ENCODE measurements at places on chromosomes 3 and 15.
A peak's percentile ranks its signal among the peaks of the same experiment; 100 is the strongest.

DNA sequence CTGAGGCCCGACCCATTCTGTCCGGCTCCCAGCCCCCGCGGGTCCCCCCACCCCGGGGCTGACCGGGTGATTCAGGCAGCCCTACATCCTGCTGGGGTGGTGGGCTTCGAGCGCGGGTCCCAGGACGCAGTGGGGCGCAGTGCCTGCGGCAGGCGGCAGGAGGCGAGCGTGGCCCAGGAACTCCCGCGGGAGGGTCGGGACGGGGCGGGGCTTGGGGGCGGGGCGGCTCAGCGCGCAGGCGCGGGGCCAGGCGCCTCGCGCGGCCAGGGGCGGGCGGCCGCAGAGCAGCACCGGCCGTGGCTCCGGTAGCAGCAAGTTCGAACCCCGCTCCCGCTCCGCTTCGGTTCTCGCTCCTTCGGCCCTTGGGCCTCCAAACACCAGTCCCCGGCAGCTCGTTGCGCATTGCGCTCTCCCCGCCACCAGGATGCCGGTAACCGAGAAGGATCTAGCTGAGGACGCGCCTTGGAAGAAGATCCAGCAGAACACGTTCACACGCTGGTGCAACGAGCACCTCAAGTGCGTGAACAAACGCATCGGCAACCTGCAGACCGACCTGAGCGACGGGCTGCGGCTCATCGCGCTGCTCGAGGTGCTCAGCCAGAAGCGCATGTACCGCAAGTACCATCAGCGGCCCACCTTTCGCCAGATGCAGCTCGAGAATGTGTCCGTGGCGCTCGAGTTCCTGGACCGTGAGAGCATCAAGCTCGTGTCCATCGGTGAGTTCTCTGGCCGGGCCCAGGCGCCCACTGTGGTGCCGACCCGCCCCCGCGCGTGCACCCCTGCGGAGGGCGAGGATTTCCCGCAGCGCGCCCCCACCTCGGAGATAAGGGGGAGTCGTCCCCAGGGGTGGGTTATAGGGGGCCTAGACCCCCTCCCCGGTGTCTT lies at the start of gene FLNB:
Gene FLNB (plus strand): TSS at position 282 of the 885 bp plus-strand sequence. CDS start 143 bp downstream, at position 425.
- peak; percentile 67 for DNase-seq

GRCh38 chr15:56568466-56569167 lies 103.7 kb upstream of the MNS1 start:
- DNase-seq = no peak

DNA sequence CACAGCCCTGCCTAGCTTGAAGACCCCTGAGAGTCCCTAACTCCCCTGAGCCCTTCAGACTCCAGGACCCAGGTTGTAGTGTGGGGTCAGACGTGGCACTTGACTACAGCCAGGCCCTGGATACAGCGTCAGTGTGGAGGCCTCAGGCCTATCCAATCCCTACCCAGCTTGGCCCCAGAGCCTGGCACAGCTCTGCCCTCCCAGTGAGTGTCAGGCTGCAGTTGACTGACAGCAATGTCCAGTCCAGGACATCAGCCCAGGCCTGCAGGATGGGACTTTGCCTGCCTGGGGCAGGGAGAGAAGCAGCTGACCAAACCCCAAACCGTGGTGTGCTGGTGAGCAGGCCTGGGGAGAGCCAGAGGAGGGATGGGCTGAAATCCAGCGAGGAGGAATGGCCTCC lies 27.3 kb downstream of the KLF13 start:
- no peak for DNase-seq

GRCh38 chr15:65724464-65725215 lies 67.5 kb downstream of the DENND4A start:
- no peak for DNase-seq

GRCh38 chr3:30002797-30003196 lies 603.6 kb upstream of the TGFBR2 start:
- DNase-seq = no peak

DNA sequence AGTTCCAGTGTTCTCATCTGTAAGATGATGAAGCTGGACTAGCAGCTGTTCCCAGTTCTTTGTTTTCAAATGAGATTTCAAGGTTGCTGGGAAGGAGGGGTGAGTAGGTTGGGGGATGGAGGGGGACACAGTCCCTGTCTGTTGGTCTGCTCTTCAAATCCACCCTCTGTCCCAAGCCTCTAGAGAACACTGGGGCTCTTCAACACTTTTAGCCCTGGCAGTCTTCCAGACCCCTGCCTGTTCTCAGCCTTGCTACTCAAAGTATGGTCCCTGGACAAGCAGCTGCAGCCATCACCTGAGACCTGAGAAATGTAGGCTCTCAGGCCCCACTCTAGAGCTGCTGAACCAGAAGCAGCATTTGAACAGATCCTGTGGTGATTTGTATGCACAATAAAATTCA lies 41.3 kb downstream of the NEK11 start:
- no peak for DNase-seq

DNA sequence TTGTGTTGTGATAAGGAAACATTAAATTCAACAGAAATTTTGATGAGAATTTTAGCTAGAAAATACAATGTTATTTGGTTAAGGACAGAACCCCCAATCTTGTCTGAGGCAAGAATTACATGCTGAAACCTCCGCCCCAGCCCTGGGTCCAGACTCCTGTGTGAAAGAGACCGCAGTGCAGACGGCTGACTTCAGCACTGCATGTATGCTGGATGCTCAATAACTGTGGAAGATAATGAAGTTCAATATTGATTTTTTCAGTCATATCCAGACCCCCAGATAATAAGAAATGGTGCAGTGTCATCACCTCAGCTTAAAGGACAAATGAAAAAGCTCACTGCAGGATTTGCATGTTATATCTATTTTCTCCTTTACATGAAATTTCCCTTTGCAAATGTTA lies 188.3 kb upstream of the CNTN4 start:
- DNase-seq = no peak

- DNase-seq = no peak
Measured at GRCh38 chr3:189833266-189833665, 202.1 kb downstream of the TP63 start.

DNA sequence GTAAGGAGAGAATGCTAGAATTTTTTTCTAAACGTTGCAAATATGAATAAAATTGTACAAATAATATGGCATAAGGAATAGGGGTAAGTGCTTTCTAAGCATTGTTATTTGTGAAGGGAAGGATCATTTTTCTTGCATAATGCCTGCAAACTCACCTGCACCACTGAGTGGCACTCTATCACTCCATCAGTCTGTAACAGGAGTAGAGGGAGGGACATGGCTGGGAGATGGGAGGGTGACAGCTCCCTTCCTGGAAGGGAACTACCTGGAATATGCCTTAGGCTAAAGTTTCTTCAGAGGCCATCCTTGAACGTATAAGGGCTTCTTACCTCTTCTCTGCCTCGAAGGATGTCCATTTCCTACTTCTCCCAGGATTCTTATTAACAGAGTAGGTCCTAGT lies 3.0 kb downstream of the NAALADL2 start:
- DNase-seq = no peak

Data from stimulated activated CD4-positive, alpha-beta T cell treated with anti-CD3 and anti-CD28 coated beads, TNF-alpha, amount 100 ng/mL, for 4 hours (primary cell).